ENCODE measurements at places on chromosomes 4 and X. TPM values are rescaled to one million over a fixed set of nuclear protein-coding genes. Genes with fewer than 3 reads are reported as not detected.
A peak's percentile ranks its signal among the peaks of the same experiment; 100 is the strongest.

DNA sequence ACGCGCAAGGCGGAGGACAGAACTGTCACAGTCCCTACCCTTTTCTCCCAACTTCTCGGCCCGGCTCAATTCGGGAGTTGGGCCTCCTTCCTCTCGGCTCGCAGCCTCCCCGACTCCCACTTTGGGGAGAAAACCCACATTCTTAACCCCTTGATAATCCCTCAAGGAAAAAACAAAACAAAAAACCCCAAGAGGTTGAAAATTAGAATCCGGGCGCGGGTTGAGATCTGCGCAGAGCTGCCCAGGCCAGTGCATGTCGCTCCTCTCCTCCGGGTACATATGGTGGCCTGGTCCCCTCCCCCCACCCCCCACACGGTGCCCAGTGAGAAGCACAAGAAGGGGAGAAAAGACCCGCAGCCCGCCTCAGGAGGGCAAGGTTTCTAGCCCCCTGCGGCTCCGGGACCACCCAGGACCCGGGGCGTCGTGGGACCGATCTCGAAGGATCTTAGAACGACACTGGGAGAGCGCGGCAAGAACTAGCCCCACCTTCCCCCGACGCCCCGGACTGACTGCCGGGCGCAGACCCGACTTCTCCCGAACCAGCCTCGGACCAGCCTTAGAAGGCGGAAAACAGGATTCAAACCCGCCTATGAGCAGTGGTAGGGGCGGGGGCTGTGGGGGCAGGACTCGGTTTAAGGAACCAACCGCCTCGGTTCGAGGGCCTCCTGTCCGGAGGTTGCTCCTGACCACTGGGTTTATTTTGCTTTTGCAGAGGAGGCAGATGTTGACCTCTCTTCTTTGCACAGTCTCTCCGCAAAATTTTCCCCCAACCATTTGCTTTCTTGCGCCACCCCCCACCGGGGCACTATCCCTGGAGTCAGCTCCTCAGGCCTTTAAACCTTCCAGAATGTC is 2.5 kb upstream of the PDGFRA start:
- DNase-seq = no peak

The EGF gene
- total RNA-seq = not detected

- DNase-seq = no peak
Observed at GRCh38 chr4:151917145-151917734, 156.4 kb upstream of the GATB start.

- DNase-seq = no peak
Observed at GRCh38 chr4:37627263-37627662, 58.9 kb downstream of the RELL1 start.

GRCh38 chr4:76607266-76607799 is 172.3 kb downstream of the SHROOM3 start:
- no peak for DNase-seq

The ZNF141 gene
- total RNA-seq = 18.8 TPM

The GAGE12F gene
- not detected for total RNA-seq

The CCDC110 gene
- total RNA-seq = 0.19 TPM

GRCh38 chr4:63589796-63590195 is 819.5 kb downstream of the TECRL start:
- no peak for DNase-seq

DNA sequence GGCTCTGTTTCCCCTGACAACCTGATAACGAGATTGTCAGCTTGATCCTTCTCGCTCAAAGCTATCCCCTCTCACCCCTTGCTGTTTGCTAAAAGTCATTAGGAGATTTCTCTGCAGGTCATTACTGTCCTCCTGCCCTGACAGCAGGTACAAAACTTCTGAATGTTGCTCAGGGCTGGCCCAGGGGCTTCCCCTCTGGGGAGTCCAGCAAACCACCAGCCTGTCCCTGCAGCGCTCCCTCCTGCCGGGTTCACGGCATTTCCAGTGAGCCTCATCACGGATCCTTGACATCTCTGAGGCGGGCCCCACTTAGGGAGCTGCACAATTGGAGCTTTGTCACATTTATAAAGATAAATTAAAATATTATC is 5.2 kb upstream of the SORCS2 start:
- DNase-seq = peak; percentile 26
